ENCODE measurements at places on chromosomes 1 and 21. TPM values are rescaled to one million over a fixed set of nuclear protein-coding genes. Genes with fewer than 3 reads are reported as not detected.

GRCh38 chr1:235910357-235911299, 43.9 kb upstream of the LYST start:
- DNase-seq = peak; percentile 96

The FAM72D gene
- total RNA-seq = 0.31 TPM

- peak; percentile 62 for DNase-seq
These were observed 10.0 kb upstream of the FAAP20 start for GRCh38 chr1:2204415-2205190.

The HTR6 gene
- total RNA-seq = 0.10 TPM

The SPATC1L gene
- 16.1 TPM for total RNA-seq

- DNase-seq = peak; percentile 19
These were observed 7.7 kb downstream of the ZBTB21 start for GRCh38 chr21:42002421-42002958.

The LEFTY2 gene
- total RNA-seq = 0.78 TPM

DNA sequence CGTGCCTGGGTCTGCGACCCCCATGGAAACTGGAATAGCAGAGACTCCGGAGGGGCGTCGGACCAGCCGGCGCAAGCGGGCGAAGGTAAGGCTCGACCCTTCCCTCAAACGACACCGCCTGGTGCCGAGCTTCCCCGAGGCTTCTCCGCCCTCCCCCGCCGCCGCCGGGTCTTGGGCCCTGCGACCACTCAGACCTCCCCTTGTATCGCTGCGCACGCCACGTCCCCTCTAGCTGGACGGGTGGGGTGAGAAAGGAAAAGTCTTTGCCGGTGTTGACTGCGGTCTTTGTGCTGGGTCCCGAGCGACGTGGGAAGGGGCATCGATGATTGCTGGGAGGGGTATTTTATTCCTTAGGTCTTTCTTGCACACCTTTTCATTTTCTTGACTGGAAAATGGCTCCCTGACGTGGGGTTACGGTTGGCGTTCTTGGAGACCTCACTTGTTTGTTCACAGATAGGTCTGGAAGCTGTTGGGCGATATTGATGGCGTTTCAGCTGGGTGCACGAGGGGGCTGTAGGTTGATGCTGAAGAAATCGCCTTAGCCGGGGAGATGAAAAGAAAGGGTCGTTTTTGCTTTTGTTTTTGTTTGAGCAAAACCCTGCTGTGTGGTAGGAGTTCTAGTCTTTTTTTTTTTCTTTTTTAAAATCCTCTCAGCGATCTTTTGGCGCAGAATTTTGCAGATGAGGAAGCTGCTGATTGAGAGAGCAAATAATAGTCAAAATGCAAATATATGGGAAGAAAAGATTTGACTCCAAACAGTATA, 776 bp downstream of the KDM1A start:
- DNase-seq = peak; percentile 32

GRCh38 chr21:18803624-18804023, 400.0 kb upstream of the TMPRSS15 start:
- DNase-seq = no peak

- no peak for DNase-seq
These were observed 10.1 kb downstream of the GNG4 start for GRCh38 chr1:235639226-235640205.

GRCh38 chr1:45673956-45674355, 12.4 kb downstream of the GPBP1L1 start:
- DNase-seq = no peak
